ENCODE measurements at places on chromosomes 3 and 15.

DNA sequence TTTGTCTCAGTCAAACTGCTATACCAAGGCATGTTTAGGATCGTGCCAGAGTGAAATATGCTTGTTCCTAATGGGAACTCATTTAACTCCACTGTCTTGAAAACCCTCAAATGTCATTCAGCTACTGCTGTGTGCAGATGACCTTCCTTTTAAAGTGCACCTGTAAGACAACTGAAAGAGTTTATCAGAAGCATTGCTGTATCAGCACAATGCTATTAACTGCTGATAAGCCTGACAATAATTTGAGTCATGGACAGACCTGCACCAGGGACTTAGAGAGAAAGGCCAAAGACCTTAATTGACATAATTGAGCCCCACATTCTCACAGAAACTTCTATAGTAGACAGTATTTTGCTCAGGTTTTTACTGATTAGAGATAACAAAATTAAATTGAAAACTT, 557.9 kb downstream of the DIPK2A start:
- no peak for DNase-seq

DNA sequence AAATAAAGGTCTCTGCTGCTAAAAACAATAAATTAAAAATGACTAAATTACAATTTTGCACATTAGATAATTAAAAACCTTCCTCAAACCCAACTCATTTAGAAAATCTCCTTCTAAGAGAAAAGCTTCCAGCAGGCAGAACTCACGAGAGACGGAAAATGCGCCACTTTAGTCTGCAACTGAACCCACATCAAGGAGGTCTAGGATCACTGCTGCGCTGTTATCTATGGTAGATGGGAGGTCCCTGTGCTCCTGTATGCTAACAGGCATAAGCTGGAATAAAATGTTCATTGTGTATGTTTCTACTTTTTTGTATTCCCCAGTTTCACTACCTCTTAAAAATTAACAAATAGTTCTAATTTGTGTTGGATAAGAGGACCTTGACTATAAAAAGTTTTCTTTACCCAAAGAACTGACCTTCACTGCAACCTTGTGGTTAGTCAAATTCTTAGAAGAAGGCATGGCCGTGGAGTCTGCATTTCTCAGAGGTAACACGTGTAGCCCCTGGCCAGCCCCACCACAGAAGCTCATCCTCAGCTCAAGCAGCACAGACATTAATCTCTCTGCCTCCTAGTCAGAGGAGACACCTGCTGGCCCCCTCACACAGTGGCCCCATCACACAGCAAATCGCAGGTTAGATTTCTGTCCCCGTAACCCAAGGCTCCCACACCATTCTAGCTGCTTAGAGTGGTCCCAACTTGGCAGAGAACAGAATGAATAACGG, 22.3 kb downstream of the STIMATE start:
- no peak for DNase-seq

DNA sequence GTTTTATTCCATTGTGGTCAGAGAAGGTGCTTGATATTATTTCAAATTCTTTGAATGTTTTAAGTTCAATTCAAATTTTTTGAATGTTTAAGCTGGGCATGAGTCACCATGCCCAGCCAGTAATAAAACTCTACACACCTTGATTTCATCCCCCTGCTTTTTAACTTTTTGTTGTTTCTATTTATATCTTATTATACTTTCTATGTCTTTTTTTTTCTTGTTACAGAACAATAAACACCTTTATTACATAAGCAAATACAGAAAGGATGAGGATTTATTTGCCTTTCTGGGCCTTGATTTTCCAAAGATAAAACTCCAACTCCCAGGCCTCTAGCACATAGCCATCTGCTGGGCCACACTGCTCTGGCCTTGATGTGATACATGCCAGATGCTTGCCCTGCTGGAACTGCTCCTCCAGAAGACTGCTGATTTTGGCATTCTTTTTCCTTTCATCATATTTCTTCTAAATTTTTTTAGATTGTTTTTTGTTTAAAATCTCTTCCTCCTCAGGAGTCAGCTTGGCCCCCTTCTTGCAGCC, 14.0 kb downstream of the DNAH12 start:
- DNase-seq = peak; percentile 34

DNA sequence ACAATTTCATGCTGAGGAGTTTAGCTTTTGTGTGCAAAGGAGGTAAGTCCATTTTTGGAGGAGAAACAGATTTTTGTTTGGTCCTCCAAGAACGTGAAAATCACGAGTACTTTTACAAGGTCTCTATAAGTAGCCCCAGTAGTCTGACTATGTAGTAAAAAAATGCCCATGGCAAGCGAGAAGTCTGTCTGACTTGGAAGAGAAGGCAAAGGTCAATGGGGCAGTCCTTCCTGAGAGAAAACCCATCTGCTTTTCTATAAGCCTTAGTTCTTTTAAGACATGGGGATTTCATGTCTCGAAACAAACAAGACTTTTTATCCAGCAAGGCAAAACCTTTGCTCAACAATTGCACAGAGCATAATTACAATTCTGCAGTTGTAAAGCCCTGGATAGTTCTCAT, 183.2 kb downstream of the GAP43 start:
- no peak for DNase-seq

GRCh38 chr15:75302318-75302717, 19.7 kb downstream of the GOLGA6D start:
- DNase-seq = no peak

- DNase-seq = peak; percentile 46
Observed at GRCh38 chr3:41881233-41881821, 80.6 kb downstream of the ULK4 start.

GRCh38 chr15:77860071-77860691, 217.3 kb downstream of the TBC1D2B start:
- DNase-seq = no peak

- DNase-seq = no peak
Observed at GRCh38 chr3:115503394-115503793, 119.9 kb upstream of the GAP43 start.

GRCh38 chr15:49101536-49101935, 53.9 kb downstream of the COPS2 start:
- DNase-seq = peak; percentile 24

DNA sequence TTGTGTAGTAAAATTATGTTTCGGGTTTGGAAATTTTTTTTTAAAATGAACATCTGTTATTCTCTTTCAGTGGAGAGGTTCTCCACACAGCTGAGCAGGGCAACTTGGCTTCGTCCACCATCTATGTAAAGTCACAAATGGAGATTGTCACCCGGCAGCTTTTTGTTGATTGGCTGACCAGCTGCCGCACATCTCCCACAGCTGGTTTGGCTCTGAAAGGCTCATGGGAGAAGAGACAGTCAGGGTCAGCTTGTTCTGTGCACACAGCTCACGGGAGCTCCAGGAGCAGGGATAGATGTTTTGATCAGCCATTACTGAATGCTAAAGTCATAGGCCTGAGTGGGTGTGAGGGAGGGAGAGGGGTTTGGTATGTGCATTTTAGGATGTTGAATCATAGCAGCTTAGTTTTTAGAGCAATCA, 12.9 kb upstream of the CCDC80 start:
- peak; percentile 94 for DNase-seq

DNA sequence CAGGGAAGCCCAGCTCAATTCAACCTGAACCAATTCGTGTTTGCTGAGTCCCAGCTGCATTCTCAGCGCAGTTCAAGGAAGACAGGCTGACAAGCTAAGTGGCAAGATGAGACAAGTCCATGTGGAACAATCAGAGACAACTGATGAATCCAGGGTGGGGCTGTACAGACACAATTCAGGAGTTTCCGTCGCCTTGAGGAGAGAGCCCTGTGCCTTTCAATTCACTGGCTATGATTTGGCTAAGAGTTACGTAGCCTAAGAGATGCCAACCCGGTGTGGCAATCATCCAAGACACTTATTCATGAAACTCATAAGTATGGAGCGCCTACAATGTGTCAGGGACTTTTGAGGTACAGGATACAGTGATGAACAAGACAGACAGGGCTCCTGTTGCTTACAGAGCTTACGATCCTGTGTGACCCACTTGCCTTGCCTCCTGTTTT, 15.5 kb upstream of the ZBED2 start:
- DNase-seq = peak; percentile 15

GRCh38 chr15:94164202-94164807, 67.1 kb upstream of the MCTP2 start:
- peak; percentile 41 for DNase-seq

GRCh38 chr15:78977091-78977571, 32.3 kb upstream of the CTSH start:
- DNase-seq = no peak

- peak; percentile 12 for DNase-seq
Observed at GRCh38 chr15:68228143-68228970, 1.2 kb downstream of the CLN6 start.

- DNase-seq = peak; percentile 96
Observed at GRCh38 chr3:157160658-157161424, 894 bp upstream of the CCNL1 start.

DNA sequence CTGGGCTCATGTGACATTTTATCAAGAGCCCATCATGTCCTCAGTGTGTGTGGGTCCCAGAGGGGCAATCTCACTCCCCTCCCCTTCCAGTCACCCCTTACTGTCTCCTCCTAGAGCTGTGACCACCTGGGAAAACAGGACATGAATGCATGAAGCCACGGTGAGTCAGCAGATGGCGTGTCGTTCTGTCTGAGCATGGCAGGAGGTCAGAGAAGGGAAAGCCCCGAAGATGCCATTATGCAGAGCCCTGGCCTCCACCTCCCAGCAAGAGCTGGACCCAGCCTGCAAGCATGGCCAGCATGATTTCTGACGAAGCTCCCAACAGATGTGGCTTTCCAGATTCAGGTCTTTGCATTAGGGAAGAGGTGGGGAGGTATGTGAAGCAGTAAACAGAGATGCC, 118.5 kb downstream of the TLE3 start:
- no peak for DNase-seq

GRCh38 chr3:113552851-113553250, 20.5 kb downstream of the SIDT1 start:
- DNase-seq = no peak

- DNase-seq = no peak
Observed at GRCh38 chr15:90917569-90917968, 14.5 kb downstream of the MAN2A2 start.

DNA sequence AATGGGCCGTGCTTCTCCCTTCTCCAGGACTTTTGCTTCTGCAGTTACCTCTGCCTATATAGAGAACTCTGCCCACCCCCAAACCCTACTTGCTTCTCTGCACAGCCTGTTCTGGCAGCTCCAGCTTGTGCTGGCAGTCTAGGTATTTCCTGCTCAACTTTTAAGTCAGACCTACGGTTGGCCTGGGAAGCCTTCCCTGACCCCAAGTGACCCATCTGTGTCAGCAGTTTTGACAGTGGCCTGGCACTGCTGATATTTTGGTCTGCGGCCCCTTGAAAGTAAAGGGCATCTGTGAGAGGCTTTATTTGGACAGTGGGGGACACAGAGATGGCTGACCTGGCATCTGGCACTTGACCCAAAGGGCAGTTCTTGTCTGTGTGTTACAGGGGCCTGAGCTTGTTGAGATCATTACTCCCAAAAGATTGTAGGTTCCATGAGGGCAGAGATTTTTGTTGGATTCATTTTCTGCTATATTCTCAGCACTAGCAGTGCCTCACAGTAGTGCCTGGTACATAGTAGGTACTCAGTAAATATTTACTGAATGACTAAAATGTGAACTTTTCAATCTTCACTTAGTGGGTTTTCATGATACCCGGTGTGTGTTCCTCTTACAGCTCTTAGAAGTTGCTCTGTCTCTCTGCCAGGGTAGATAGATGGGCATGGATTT, 55.2 kb upstream of the TRAK1 start:
- peak; percentile 53 for DNase-seq

DNA sequence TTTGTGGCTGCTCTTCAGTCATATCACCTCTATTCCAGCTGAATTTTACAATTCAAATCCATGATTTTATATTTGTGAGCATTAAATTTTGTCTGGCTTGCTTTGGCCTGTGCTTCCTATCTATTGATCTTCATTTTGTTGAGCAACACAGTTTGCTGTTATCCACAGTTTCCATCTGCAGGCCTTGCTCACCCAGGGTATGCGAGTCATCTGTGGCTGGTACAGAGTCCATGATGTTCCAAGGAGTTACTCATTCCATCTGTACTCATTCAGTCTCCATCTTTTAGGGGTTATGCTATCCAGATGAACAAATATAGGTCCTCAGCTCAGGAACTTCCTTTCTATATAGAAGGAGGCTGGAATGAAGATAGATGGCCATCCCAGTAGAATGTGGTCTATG, 70.1 kb upstream of the CCK start:
- no peak for DNase-seq

DNA sequence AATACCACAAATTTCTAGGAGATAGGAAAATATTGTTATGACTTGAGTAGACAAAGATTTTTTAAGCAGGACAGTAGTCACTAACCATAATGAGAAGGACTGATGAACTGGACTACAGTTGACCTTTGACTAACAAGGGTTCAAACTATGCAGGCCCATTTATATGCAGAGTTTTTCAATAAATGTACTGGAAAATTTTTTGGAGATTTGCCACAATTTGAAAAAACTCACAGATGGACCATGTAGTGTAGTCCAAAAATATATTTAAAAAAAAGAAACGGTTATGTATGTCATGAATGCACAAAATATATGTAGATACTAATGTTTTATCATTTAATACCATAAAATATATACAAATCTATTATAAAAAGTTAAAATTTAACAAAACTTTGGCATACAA, 151.8 kb downstream of the LRRN1 start:
- no peak for DNase-seq

GRCh38 chr3:173287361-173287760, 110.2 kb upstream of the NLGN1 start:
- DNase-seq = no peak

- no peak for DNase-seq
Observed at GRCh38 chr3:12585970-12586369, 29.1 kb downstream of the MKRN2 start.

DNA sequence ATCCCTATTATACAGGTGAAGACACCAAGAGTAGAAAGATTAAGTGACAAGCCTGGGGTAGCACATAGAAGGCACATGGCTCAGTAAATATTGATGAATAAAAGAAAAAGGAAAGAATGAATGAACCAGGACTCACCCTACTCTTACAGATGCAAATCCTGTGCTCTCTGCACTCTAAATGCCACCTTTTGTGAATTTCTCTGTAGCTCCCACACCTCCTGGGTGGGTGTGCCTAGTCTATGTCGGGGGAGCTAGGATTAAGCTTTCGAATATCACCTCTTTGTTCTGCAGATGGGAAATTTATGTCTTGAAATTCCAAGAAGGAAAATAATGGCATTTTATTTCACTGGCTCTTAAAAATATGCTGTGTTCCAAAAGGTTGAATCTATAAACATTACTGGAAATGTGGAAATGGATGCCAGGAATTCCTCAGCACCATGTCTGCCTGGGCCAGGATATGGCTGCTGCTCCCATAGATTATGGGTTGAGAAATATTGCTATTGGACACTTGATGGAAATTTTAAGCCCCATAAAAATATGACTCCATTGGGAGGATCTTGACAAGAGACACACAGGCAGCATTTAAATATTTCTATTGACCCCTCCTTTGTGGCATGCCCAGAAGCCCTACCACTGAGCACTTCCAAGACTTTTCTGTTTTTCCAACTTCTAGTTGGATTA, 43.3 kb downstream of the CCNB2 start:
- peak; percentile 79 for DNase-seq
